CD4-positive, alpha-beta T cell treated with Interleukin-17A for 1 hour (primary cell): ENCODE measurements at places on chromosomes 6 and 20.

DNA sequence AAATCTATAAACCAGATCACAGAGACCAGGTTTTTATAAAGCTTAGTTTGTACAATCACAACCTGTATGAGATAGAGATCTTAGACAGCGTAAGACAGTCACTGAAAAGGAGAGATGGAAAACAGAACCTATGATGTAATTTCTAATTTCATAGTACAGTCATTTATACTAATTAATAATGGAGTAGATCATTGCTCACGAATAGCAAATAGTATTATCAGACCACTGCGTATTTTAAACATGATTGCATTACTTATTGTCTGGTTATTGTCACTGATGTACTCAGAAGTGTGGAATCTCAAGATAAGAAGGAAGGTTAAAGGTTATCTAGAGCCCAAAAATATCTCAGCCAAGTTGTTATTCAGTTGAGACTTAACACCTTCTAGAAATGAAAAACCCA is 115.6 kb downstream of the KHDC1L start:
- no peak for DNase-seq

- DNase-seq = peak; percentile 3
Measured at GRCh38 chr6:68087399-68088133, 547.5 kb upstream of the ADGRB3 start.

GRCh38 chr20:227439-228105 is 514 bp downstream of the DEFB129 start:
- no peak for DNase-seq

- DNase-seq = peak; percentile 34
Measured at GRCh38 chr20:36465109-36466080, 75.9 kb upstream of the MYL9 start.

DNA sequence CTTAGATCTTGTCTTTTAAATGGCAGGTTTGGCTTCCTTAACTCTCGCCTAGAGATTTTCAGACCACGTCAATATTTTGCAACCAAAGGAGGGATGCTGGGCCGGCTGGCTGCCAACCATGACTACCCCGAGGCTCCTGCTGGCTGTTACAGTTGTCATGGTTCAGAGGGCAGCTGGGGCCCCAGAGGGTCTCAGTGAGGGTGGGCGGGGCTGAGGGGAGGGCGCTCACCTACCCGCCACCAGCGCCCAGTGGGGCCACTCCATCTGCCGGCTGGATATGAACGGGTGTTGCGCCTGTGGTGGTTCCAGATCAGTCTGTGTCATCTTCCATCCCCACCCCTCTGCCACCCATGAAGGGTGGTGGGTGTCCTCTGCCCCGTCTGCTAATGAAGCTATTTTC is 12.3 kb downstream of the GPR31 start:
- no peak for DNase-seq

GRCh38 chr6:31008165-31008564 is 2.1 kb upstream of the MUC22 start:
- no peak for DNase-seq

DNA sequence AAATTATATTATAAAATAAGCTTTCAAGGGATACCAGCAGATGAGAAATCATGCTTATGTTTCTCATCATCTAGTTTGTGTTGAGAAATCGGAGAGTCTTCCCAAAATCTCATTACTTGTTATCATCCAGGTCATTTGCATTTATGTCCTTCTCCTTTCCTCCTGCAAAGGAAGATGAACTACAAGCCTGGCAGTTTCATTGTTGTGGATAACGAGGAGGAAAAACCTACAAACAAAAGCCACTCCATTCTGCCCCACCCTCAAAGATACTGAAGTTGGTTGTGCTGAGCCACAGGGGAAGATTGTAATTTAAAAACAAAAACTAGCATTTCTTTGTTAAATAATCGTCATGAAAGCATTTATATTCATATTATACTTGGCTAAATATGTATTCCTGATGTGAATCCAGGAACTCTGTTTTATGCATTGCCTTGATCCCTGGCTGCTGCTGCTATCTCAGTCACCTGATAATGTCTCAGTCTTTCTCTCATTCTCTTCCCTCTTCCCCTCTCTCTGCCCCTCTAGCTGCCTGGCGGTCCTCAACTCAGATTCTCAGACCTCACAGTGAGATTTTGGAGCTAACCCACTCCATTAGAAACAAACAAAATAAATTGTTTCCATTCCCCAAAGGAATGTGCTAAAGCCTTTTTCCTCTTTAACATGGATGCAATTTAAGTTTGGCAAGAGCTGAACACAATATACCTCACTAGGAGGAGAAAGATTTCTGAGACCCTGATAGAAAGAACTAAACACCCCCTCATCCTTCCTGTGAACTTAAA is 185.3 kb downstream of the ADAT2 start:
- DNase-seq = no peak

GRCh38 chr6:118843685-118844390 is 50.1 kb upstream of the ASF1A start:
- no peak for DNase-seq

DNA sequence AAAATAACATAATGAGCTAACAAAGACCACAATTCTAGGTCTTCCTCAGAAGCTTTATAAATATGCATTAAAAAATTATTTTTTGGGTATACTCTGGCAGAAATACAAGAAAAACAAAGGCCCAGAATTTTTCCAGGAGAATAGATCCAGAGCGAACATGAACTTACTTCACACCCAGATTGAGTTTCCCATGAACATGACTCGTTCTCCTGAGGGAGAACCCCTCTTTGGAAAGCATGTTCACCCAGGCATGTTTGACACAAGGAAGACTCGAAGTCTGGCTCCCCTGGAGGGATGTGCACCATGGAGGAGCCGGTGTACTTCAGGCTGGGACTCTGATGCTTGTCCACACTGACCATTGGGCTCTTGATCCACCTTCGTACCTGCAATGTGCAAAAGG is 56.1 kb downstream of the SGK1 start:
- no peak for DNase-seq

DNA sequence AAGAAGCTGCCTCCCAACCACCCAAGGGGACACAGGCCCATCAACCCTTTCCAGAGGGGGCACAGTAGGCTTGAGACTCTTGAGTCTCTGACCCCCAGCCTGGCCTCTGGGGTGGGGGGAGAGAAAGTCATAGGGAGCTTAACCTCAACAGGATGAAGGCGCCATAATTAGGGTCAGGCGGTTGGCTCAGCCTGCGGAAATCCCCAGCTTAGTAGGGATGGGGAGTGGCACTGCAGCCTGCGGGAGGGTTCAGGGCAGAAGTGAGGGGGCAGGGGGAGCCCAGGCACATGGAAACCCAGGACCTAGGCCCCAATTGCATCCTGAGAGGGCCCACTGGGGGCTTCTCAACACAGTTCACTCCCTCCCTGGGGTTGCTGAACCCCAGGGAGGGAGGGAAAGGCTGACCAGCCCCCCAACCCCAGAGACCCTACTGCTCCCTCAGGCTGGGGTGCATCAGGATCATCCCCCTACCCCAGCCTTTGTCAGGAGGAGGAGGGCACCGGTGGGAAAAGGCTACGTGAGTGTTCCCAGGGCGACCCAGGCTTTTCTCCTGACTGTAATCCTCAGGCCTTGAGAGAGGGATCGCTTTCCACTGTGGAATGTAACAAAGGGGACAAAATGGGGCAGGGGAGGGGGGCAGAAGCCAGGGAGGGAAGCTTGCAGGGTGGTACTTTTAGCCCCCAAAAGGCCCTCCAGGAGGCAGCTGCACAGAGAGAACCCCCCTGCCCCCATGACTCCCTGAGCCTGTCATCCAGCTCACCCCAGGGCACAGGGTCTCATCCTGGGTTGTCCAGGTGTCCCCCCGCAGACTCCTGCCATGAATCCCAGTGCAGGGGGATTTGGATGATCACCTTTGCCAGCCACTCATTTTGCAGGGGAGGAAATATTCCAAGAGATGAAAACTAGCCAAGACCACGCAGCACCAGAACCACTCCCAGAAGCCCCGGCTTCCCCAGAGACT is 46.4 kb downstream of the MRPL14 start:
- DNase-seq = no peak

- DNase-seq = no peak
Measured at GRCh38 chr6:104218116-104218515, 641.6 kb downstream of the HACE1 start.

- no peak for DNase-seq
Measured at GRCh38 chr20:58102744-58103516, 125.5 kb downstream of the ANKRD60 start.

DNA sequence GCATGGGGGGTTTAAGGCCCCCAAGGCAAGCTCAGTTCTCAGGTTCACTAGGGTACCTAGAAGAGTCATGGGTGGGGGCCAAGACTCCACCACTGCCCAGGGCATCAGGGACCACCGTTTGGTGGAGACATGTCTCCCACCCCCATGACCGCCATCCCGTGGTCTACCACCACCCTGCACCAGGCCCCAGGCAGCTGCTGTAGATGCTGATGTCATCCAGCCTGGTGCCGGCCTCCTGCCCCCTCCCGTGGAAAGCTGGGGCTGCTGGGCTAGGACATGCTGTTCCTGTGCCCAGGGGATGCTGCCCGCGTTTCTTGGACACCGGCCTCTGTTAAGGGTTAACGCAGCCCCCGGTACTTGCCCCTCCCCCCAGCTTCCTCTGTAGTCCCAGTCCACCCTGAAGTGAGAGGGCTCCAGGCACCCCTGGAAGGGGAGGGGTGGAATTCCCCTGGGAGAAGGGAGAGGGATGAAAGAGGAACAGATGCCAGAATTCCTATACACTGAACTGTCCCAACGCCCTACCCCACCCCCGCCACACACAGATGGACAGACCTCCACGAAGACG is 587 bp downstream of the IP6K3 start:
- no peak for DNase-seq

DNA sequence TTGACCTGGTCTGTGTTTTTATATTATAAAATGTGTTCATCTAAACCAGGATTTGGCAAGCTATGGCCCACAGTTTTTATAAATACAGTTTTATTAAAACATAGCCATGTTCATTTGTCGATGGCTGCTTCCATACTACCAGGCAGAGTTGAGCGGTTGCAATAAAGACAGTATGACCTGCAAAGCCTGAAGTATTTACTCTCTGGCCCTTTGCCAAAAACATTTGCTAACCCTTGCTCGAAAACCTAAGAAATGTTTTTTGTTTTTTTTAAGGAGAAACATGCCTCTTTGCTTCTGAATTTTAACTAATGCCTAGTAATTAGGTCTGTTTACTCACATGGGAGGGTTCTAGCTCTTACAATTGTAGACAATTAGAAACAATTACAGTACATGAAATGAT is 67.4 kb upstream of the SMIM28 start:
- no peak for DNase-seq

DNA sequence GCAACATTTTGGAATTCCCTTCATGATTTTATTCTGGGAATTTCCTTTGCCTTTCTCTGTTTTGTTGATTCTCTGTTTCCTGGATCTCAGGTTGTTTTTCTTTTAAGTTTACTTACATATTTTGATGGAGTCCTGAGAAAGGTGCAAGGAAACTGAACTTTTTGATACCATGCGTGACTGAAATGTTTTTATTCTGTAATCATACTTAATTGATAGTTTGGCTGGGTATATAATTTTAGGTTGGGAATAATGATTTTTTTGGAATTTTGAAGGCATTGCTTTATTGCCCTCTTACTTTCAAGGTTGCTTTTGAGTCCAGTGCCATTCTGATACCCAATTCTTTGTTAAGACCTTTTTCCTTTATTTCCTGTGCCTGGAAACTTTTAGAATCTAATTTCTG is 45.2 kb downstream of the LRRC1 start:
- DNase-seq = no peak

GRCh38 chr6:158646023-158646910 is 1.7 kb upstream of the DYNLT1 start:
- DNase-seq = no peak

GRCh38 chr6:22940581-22941290 is 371.4 kb downstream of the HDGFL1 start:
- DNase-seq = no peak

DNA sequence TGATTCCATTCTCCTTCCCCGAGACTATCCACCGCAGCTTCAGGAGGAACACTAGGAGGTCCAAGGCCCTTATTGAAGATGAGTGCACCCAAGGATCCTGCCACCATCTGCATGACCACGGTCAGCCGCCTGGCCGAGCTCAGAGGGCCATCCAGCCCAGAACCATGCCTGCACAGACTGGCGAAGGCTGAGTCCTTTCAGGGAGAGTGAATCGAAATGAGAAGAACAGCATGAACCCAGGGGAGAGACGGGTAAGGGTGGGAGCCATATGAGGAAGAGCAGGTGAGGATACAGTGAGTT is 26.3 kb downstream of the SERPINB6 start:
- DNase-seq = no peak

GRCh38 chr20:17759449-17759848 is 59.7 kb downstream of the BANF2 start:
- DNase-seq = no peak
